ENCODE measurements at places on chromosomes 1 and 21.
A peak's percentile ranks its signal among the peaks of the same experiment; 100 is the strongest.

GRCh38 chr1:224774378-224774777 lies 155.1 kb upstream of the DNAH14 start:
- DNase-seq = no peak

DNA sequence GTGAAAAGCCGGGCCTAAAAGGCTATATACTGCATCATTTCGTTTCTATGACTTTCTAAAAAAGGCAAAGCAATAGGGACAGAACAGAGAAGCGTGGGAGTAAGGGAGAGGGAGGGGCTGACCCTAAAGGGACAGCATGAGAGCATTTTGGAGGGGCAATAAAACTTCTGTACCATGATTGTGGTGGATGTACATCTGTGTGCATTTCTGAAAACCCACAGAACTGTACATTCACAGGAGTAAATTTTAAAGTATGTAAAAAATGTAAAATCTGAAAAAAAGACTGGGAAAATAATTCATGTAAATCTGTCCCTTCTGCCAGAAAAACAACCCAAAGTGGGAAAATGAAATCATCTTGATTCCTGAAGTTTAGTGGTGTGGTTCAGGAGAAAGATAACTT lies 235.4 kb downstream of the CENPF start:
- peak; percentile 86 for DNase-seq

- DNase-seq = no peak
Measured at GRCh38 chr1:110004583-110004982, 20.0 kb downstream of the AHCYL1 start.

DNA sequence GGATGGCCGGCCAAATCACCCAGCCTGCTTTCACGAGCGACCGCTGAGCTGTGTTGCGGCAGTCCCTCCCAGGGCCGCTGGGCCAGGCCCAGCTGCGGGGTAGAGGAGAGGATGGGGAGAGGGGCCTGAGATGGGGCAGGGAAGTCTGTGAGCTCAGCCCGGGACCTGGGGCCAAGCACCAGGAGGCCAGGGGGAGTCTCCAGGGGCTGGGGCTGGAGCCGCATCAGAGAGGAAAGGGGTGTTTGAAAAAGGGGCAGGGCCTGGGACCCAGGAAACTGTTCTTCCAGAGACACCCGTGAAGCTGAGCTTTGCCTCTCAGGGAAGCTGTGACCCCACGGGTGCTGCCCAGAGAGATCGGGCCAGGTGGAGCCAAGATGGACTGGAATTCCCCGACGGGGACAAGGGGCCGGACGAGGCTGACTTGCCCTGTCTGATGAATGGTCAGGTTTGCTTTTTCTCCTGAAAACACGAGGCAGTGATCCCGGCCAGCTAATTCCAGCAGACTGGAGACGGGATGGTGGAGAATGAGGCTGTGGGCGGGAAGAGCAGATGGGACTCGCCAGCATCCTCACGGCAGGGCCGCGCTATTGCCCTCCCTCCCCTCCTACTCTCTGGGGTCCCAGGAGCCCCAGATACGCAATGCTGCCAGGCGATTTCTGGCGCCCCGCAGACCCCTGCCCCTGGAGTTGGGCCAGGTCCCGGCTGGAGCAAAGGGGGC lies 40.3 kb upstream of the COL18A1 start:
- DNase-seq = no peak

DNA sequence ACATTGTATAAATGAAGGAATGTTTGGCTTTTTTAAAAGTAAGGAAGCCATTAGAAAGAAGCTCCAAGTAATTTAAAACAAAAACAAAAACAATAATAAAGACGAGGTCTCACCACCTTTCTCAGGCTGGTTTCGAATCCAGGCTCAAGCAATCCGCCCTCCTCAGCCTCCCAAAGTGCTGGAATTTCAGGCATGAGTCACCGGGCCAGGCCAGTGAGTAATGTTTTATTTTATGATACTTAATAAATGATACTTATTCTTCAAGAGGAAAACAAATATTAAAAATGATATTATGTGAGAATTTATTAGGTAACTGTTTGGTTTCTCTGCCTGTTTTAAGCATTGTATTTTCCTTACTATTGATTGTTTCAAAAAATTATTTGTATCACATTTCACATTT lies 201.4 kb upstream of the BRINP3 start:
- DNase-seq = no peak

GRCh38 chr1:40939320-40940059 lies 40.0 kb upstream of the CTPS1 start:
- DNase-seq = no peak

GRCh38 chr1:14666962-14667650 lies 68.6 kb downstream of the KAZN start:
- no peak for DNase-seq

DNA sequence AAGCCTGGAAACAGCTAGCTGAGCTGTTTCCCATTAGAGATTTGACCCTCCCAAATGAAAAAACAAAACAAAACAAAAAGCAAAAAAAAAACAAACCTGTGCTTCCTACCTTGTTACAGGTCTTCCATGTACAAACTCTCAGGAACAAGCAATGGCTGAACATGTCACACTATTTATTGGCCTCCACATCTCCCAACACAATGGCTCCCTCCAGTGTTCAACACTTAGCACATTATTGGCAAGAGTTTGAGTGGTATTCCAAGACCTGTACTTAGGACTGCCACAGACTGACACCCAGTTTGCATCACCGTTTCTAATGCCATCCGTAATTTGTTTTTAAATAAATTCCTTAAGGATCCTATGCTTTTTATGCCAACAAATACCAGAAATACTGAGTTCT lies 195.0 kb upstream of the OLFM3 start:
- DNase-seq = no peak

DNA sequence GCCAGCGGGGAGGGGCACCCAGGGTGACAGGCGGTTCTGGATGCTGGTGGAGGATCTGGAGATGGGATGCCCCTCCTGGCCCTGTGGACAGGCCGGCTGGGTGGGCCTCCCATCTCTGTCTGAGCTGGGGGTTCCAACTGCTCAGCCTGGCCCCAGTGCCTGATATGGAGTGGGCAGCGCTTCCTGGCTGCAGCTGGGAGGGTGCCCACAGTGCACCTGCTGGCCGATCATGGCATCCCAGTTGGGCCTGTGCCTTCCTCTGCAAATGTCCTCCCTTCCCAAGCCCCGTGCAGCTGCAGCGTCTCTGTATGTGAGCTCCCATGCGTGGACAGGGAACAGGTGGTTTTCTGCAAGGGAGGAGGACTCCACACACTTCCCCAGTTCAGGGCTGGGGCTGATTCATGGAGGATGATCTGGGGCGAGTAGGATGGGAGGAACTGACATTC lies 2.1 kb downstream of the PFKL start:
- no peak for DNase-seq

- no peak for DNase-seq
Measured at GRCh38 chr1:154962156-154962749, 671 bp upstream of the PYGO2 start.

GRCh38 chr1:37143800-37144199 lies 109.5 kb upstream of the GRIK3 start:
- DNase-seq = no peak

GRCh38 chr1:202179828-202180750 lies 13.5 kb upstream of the LGR6 start:
- DNase-seq = no peak

DNA sequence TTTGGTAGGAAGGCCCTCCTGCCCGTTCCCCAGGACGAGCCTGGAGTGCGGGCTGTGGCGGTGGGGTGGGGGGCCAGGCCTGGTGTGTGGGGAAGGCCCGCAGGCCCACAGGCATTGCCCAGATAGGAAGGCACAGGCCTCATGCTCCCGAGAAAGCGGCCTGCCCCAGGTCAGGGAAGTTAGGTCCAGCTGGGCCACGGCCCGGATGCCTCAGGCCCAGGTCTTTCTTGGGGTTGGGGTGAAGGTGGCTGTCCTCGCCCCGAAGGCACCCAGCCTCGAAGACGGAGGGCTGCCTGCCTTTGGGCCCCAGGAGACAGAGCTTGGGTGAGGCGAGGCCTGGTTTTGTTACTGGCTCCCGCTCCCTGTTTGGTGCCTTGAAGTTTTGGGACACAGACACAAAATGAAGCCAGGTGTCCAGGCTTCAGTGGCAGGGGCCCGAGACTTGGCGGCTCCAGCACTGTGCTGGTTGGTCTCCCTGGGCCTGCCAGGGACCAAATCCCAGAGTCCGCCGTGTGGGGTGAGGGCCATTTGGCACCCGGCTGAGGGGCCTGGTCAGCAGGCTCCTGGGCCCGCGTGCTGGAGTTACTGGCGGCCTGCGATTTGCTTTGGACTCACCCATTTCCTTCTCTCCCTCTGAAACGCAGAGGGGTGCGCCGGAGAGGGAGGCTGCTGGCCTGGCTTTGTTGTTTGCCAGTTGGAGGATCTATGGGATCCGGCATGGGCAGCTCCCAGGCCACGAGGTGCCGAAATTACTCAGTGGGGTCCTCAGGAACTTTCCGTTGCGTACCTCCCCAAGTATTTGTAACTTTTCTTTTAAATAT lies 2.0 kb downstream of the SKI start:
- DNase-seq = no peak

GRCh38 chr1:181151378-181152326 lies 63.2 kb downstream of the IER5 start:
- DNase-seq = no peak

GRCh38 chr1:178518894-178519293 lies 6.0 kb downstream of the TEX35 start:
- no peak for DNase-seq

DNA sequence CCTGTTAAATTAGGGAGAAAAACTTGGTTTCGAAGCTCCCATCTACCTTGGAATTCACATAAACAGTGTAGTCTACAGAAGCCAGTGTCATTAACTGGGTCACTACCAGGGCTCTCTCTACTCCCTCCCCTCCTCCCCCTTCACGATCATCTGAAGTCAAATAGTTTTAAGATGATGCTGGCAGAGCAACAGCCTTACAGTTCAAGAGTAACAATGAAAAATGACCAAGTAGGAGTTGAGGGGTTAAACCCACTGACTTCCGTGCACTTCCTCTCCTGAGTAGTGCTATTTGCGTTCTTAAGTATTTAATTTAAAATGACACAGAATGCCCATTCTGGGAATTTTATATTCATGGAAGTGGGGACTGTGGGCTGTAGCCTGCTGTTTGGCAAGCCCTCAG lies 236.9 kb downstream of the SIPA1L2 start:
- no peak for DNase-seq

All from AG04449 (cell line).